ENCODE measurements at places on chromosomes 6 and 20.

GRCh38 chr6:2793534-2794151 is 28.4 kb downstream of the WRNIP1 start:
- peak; percentile 45 for DNase-seq

GRCh38 chr6:85096976-85097375 is 332.6 kb upstream of the TBX18 start:
- no peak for DNase-seq

DNA sequence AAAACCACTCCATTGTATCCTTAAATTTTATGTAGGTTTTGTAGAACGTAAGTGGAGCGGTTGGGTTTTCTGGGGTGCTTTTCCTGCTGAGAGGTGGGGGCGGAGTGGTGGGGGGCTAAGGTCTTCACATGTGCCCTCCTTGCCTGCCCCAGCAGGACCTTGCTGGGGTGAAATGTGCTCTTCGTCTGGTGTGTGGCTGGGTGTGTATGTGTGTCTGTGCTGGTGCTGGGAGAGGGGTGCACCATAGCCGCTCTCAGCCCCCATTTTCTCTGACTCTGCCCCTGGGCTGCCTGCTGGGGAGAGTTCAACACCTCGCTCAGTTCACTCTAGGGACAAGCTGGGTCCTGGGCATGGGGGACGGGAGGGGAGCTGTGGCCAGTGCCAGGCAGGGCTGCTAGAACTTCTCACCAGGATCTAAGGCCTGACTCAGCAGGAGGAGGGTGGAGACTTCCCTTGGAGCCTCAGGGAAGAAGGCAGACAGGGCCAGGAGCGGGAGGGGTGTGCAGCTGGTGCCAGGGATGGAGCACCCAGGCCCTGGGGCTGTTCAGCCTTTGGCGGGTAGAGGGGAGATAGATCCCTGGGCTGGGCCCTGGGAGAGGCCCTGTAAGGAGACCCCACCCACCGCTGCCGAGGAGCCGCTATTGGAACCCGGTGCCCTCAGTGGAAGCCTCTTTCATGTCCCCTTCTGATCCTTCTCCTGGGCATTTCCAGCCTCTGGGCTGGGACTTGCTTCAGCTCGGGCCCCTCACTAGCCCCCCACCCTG is 4.8 kb downstream of the SOX18 start:
- peak; percentile 61 for DNase-seq

DNA sequence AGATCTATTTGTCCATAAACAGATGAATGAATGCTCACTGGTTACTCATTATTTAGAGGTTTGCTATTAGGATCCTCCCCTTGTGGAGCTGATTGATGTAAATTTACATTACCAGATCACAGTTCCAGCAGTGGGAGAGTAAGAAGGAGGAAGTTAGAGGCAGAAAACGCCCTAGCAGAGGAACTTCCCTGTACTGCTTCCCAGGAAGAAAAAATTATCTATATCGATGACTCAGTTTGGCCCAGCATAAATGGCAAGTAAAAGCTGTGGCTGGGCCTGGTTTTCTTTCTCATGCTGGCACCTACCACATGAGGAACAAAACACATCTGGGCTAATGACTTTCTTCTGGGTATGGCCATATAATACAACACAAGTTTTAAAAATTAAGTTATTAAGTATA is 35.7 kb downstream of the DNAAF9 start:
- no peak for DNase-seq

GRCh38 chr6:44301782-44302564 is 11.2 kb downstream of the AARS2 start:
- no peak for DNase-seq

GRCh38 chr20:21173485-21173884 is 47.6 kb downstream of the KIZ start:
- DNase-seq: no peak

- DNase-seq: no peak
These were observed 162.0 kb upstream of the ECI2 start for GRCh38 chr6:4297348-4297747.

GRCh38 chr20:17525650-17526049 is 5.5 kb downstream of the BFSP1 start:
- DNase-seq: peak; percentile 55

DNA sequence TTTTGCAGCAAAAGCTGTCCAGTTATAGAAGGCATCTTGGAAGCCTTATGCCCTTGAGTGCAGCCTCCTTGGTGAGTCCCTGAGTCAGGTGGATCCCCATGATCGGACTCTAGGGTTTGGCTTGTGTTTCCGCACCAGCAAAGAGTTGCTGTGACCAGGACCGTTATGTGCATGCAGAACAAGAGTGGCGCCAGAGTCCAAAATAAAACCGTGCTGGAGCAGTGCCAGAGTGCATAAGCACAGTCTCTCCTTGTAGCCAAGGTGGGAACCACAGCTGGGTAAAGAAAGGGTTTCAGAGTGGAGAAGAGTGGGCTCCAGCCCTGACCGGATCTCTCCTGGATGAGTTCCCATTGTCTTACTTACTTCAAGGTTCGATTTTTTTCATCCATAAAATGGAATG is 58.6 kb downstream of the FOXA2 start:
- no peak for DNase-seq

DNA sequence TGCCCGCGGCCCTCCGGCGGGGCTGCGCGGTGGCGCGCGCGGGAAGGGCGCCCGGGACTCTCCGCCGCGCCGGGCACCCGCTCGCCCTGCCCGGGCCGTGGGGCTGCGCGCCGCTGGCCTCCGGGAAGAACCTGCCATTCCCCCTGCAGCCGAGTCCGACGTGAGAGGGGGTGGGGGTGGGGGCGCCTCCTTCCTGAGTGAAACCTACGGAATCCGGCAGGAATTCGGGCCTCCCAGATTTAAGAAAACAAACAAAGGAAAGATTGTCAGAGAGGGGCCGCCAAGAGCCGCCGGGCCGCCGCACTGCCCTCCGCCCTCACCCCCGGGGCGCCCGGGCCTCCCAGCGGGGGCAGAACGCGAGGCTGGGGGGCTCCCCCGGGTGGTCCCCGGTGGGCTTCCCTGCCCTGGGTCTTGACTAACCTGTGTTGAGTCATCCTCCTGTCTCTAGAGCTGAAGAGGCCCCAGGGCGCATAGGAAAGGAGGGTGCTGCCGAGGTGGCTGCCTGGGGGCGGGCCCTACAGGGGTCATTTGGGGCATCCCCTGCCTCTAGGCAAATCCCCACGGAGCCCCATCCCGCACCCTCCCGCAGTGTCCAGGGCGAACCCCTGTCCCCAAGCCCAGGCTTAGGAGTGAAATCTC is 42.2 kb upstream of the FOXP4 start:
- DNase-seq: no peak

DNA sequence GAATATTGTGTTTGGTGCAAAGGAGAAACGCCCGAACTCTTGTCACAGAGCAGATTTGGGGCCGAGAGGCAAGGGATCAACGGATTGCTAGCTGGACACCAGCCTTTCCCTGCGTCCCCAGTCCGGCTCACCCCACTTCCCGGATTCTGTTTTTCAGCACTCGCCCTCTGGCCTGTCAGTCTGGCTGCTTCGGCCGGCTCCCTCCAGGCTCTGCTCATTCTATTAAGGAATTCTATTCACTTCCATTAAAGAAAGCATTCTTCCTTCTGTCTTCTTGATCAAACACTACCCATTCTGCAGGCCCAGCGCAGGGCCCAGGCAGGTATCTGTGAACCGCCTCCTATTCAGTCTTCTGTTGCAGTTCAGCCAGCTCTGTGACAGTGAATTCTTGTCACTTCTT is 91.7 kb downstream of the RNF182 start:
- no peak for DNase-seq

GRCh38 chr20:5675103-5676091 is 74.8 kb upstream of the SHLD1 start:
- no peak for DNase-seq

DNA sequence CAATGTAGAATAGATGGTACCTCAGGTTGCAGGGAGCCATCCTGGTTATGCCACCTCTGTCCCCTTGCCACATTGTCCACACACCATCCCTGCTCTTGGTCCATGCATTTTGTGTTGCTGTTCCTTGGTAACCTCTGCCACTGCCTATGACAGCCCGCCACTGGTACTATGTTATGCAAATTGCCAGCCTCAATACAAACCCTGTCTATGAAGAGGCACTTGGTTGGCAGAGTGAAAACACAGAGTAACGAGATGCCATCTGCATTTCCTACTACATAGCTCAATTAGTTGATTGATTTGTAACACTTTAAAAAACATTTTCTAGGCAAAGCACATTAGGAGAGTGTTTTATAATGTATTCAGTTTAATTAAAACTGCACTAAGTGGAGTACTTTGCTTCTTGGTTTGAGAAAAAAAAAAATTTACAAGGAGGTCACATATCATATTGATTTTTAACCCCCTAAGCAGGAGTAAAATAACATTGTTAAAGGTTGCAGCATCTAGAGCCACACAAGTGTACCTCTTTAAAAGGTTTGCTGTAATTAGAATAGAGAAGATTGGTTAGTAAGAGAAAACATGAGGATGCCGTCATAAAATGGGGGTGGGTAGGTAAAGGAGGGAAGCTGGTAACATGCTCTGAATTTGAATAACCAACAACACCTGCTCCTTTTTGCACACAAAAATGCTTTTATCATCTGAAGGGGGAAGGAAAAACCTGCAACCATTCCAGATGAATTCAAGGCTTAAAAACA is 817.1 kb downstream of the KIF16B start:
- DNase-seq: no peak

DNA sequence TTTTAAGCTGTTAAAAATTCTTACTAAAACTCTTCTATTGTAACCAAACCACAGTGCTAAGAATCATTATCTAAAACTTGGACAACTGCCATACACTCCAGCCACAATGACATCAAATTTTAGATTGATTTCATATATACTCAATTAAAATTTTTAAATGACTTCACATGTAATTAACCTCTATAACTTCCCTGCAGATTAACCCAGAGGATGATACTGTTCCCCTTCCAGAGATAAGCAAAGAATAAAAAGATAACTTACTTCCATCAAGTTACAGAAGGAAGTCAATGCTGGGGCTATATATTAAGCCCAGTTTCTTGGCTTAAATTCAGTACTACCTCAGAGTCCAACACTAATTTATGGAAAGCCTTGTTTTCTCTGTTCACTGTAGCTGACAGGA is 71.3 kb downstream of the ARHGAP18 start:
- peak; percentile 58 for DNase-seq

- DNase-seq: no peak
These were observed 556.5 kb downstream of the DHX35 start for GRCh38 chr20:39518654-39519053.

DNA sequence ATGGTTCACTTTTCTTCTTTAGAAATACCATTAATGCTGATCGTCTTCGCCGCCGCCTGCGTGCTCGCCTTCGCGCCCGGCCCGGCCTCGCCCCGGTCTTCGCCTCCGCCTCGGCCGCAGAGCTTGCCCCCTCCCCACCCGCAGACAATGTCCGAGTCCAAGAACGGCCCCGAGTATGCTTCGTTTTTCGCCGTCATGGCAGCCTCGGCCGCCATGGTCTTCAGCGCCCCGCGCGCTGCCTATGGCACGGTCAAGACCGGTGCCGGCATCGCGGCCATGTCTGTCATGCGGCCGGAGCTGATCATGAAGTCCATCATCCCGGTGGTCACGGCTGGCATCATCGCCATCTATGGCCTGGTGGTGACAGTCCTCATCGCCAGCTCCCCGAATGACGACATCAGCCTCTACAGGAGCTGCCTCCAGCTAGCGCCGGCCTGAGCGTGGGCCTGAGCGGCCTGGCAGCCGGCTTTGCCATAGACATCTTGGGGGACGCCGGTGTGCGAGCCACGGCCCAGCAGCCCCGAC is 4.8 kb upstream of the PRPH2 start:
- no peak for DNase-seq

GRCh38 chr20:34875642-34876405 is 588 bp upstream of the ACSS2 start:
- peak; percentile 99 for DNase-seq

GRCh38 chr20:13338097-13338661 is 117.1 kb downstream of the ISM1 start:
- DNase-seq: no peak

DNA sequence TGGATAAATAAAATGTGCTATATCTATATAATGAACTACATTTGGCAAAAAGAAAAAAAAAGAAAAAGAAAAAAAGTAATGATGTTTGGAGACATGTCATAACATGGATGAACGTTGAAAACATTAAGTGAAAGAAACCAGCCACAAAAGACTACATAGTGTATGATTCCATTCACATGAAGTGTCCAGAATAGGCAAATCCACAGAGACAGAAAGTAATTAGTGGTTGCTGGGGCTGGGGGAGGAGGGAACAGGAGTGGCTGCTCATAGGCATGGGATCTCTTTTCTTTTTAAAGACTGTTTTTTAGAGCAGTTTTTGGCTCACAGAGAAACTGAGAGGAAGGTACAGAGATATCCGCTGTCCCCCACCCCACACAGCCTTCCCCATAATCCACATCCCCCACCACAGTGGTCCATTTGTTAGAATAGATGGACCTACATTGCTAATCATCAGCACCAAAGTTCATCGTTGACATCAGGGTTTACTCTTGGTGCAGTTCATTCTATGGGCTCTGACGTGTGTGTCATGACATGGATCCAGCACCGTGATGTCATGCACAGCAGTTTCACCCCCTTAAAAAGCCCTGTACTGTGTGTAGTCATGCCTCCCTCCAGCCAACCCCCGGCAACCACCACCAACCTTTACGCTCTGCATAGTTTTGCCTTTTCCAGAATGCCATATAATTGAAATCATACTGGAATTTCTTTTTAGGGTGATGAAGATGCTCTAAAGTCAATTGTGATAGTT is 240.9 kb upstream of the RREB1 start:
- DNase-seq: no peak

DNA sequence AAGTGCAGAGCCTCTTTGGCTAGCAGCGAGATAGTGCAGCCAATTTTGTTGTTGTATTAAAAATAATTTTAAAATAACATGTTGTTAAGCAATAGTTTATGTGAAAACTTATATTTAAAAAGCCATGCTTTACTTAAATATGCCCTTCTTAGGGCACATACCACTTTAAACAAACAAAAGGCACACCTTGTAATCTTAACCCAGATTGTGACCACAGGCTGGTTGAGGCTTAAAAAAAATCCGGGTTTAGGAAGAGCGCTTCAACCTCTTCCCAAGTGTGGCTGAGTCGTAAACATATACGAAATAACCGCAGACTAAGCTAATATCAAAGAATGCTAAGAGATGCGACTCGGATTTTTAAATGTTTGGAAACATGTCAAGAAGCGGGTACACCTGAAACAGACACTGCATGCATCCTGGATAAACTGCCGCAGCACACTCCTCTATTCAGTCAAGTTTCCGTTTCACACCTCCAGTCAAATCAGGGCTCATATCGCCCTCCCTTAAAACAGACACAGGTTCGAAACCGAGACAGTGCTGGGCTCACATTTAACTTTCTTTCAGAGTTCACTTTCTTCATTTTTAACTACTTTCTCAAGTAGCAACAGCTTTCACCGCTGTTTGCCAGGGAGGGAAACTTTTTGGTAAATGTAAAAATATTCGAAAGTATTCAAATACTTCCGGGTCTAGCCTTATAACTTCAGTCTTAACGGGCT is 1.5 kb downstream of the DEK start:
- peak; percentile 23 for DNase-seq

DNA sequence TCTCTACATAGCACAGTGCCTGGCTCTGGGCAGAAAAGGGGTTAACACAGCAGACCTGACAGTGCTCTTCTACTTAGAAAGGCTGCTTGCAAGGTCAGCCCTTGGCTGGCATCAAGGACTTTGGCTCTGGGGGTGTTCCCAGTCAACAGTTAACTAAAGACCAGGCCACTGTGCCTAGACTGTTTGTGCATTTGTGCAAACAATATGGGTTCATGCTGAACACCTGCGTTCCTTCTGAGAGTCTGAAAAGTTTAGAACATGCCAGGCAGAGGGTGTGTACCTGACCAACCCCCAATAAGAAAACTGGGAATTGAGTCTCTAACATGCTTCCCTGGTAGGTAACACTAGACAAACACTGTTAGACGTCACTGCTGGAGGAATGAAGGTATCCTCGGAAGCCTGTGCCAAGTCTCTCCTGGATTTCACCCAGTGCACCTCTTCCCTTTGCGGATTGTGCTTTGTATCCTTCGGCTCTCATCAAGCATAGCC is 110.7 kb downstream of the PDE10A start:
- DNase-seq: no peak

Measured in A673 (cell line).